ENCODE measurements at places on chromosomes 7 and 10.

- DNase-seq, result peak; percentile 54
Observed at GRCh38 chr7:47968847-47969774, 10.3 kb downstream of the HUS1 start.

GRCh38 chr7:53470336-53470970 is 435.0 kb downstream of the POM121L12 start:
- DNase-seq, result no peak

DNA sequence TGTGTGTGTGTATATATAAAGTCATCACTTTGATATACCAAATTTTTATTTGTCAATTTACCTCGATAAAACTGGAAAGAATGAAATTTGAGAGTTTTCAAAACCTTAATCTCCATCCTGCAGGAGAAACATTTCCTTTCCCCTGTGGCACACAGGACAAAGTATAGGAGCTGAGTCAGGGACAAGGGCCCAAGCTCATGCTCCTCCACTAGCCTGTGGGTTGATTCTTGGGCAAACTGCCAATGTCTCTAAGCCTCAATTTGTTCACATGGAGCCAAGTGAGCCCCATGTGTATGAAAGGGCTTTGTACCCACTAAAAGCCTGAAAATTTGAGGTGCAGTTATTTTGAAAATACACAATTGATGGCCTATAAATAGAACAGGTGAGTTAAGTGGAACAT is 60.3 kb upstream of the IL6 start:
- DNase-seq, result peak; percentile 30

- no peak for DNase-seq
Observed at GRCh38 chr7:118202061-118202460, 18.1 kb downstream of the LSM8 start.

DNA sequence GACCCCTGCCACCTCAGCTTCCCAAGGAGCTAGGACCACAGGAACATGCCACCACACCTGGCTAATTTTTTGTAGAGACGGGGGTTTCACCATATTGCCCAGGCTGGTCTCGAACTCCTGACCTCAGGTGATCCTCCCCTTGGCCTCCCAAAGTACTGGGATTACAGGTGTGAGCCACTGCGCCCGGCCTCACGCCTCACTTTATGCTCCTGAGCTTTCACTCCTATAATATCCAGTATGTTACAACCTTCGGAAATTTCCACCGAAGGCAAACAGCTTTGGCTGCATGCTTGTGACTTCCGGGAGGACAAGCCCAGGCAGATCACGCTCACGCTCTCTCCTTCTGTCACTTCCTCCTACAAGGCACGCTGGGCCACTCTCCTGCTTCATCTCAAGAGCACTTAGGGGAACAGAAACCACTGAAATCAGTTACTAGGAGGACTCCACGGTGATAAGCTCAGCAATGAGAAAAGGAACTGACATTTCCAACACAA is 4.4 kb upstream of the MAD1L1 start:
- DNase-seq, result no peak

DNA sequence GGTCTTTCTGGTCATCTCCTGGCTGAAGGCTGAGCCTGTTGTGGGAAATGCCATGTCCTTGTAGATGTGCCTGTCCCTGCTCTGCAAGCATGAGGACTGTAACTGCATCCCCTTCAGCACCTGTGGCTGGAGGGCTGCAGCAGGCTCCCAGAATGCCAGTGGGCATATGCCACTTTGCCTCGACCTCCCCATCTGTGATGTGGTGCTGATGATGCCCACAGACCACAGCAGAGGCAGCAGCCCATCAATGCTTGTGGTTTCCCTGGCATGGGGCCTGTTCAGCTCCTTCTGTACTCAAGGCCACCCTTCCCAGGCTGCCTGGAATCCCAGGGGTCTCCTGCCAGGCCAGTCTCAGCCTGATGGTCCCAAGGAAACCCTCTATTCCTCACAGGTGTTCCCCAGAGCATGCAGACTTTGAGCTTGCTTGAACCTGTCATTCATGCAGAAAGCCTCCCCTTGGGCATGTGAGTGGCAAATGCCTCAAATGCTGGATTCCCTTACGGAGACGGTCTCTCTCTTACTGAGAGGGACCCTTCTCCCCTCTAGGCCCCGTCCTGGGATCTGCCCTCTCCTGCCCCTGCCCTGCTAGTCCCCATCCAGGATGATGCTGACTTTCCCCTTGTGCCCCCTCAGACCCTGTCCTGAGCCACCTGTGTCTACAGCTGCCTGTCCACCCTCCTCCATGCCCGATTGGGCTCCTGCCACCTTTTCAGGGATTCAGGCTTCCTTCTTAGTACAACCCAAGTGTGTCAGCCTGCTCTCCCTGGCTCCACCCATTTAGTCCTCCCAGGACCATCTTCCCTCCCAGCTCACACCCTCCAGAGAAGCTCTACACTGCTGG is 50.9 kb upstream of the ANTXRL start:
- no peak for DNase-seq

DNA sequence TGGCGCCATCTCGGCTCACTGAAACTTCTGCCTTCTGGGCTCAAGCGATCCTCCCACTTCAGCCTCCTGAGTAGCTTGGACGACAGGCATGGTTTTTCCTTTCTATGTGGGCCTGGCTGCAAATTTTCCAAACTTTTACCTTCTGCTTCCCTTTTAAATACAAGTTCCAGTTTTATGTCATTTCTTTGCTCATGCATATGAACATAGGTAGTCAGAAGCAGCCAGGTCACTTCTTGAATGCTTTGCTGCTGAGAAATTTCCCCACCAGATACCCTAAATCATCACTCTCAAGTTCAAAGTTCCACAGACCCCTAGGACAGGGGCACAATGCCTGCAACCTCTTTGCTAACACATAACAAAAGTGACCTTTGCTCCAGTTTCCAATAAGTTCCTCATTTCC is 21.6 kb upstream of the RPEL1 start:
- DNase-seq, result no peak

GRCh38 chr10:74078037-74078436 is 72.6 kb downstream of the AP3M1 start:
- peak; percentile 78 for DNase-seq

DNA sequence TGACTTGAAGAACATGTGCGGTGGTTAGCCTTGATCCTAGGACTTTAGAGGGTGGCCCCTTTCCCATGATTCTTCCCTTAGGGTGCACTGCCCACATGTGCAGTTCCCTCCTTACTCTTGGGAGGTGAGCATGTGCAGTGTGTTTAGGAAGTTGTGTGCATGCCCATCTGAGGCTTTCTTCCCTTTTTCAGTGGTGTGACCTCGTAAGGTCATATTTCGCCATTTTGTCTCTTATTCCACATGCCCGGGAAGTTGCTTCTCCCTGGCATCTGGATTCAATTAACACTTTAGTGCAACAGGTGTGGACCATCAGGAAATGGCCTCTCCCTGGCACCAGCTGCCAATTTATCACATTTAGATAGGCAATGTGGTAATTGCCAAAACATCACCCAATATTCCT is 380.6 kb upstream of the VSTM2A start:
- DNase-seq, result no peak

DNA sequence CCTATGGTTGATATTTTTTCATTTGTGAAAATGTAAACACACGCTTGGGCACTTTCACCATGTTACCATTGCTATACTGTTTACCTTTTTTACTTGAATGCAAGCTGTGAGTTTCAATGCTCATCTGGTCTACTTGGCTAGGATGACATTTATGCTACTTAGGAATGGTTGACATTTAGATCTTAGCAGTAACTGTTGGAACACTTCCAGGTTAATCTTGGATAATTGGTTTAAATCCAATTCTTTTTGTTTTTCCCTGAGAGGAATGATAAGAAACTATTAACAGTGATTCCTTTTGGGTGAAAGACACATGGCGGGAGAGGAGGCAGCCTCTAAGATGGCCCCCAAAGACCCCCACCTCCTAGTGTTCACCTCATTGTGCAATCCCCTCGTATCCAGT is 51.4 kb upstream of the AMPH start:
- no peak for DNase-seq

GRCh38 chr10:48456361-48456804 is 148.5 kb downstream of the ARHGAP22 start:
- peak; percentile 42 for DNase-seq

- no peak for DNase-seq
Observed at GRCh38 chr7:10998996-10999757, 25.5 kb downstream of the PHF14 start.

DNA sequence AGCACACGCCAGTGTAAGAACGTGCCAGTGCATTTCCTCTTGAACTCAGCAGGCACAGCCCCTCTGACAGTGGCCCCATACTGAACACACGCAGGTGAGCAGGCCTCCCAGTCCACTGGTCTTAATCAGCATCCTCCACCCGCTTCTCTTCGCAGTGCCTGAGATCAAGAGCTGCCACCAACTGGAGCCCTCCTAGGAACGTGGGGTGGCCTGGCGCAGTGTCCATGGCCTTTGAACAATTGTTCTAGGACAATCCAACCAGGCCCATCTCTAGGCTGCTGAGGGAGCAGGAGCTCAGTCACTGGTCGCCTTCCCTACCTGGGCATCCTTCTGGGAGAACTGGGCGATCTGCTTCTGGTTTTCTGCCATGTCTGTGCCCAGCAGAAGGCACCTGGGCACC is 15.2 kb downstream of the PYROXD2 start:
- no peak for DNase-seq

DNA sequence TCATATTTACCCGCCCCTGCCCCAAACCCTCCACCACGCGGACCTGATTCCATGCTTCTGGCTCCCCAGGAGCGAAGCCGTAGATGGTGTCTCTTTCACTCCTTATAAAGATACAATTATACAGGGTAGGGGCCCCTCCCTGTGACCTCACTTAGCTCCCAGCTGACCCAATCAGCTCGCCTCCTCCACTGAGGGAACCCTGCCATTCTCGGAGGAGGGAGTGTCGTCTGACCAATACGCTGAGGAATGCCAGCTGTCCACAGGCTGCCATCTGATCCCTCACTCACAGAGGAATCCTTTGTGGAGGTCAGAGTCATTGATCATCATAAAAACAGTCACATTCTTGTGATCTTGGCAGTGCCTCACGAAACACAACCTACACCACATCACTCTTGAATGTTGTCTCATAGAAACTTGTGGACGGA is 67.5 kb upstream of the INSIG1 start:
- peak; percentile 82 for DNase-seq

GRCh38 chr7:147771344-147771743 is 819.2 kb upstream of the C7orf33 start:
- no peak for DNase-seq

GRCh38 chr10:17455015-17455520 is 673 bp upstream of the ST8SIA6 start:
- DNase-seq, result no peak

GRCh38 chr7:44112997-44113763 is 9.0 kb downstream of the AEBP1 start:
- DNase-seq, result no peak

DNA sequence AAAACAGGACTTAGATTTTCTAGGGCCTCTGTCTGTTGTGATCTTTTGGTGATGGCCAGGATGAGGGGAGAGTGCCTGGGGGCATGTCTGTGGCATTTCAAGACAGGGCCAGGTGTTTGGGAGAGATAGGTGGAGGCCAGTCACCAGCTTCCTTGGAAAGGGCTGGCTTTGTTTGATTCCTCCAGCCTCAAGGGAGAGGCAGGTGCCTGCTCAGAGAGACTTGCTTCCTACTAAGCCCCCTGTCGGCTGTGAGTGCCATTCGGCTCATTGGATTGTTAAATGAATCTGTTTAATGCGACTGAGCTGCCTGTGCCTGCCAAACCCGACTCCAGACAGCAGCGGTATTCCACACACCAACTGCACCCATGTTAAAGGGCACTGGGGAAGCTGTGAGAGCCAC is 304.1 kb upstream of the COBL start:
- DNase-seq, result no peak

GRCh38 chr7:92652536-92652935 is 62.3 kb upstream of the FAM133B start:
- DNase-seq, result no peak

- DNase-seq, result no peak
Observed at GRCh38 chr10:71634531-71635164, 84.9 kb downstream of the C10orf105 start.

Measured in amniotic epithelial cell (primary cell).